Fibroblast of skin of abdomen (primary cell): ENCODE measurements at places on chromosomes 7 and 10.

GRCh38 chr10:114940735-114941134, 2.7 kb downstream of the TRUB1 start:
- DNase-seq, result peak; percentile 29

GRCh38 chr7:119572541-119572940, 700.4 kb upstream of the KCND2 start:
- no peak for DNase-seq

DNA sequence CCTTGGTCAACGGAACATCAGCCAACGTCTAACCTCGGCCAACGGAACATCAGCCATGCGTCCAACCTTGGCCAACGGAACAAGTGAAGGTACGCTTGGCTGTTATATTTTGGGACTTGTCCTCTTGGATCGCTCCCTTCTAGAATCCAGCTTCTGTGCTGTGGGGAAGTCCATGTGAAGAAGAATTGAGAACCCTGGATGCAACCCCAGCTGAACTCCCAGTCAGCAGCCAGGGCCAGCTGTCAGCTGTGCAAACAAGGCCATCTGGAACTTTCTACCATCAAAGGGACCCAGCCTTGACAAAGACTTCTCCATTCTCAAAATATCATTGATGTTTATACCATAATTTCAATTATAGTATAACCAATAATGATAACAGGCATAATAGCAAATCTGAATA, 43.3 kb upstream of the ITGA8 start:
- DNase-seq, result no peak

DNA sequence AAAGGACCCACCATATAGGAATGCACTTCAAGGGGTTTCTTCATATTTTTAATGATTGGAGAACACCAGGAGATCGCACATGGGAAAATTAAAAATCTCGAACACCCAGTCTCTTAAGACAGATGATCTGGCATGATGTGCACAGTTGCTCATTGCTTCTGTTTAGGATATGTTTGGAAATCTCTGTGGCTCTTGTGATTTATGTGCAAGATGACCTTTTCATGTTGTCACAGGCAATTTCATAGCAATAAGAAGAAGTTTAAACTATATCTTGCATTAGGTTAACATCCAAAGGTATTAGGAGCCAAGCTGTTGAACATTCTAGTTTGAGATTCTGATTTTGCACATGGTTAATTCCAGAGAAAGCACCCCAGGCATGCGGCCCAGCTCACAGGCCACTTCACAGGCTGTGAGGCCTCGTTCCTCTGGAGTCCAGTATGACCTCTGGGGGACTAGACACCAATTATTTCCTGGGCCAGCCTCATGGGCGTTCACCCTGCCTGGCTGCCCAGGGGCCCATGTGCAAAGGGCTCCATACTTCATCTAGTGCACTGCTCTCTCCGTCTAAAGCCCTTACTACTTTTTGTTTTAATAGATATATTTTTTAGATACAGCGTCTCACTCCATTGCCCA, 28.4 kb downstream of the CAMK1D start:
- no peak for DNase-seq

DNA sequence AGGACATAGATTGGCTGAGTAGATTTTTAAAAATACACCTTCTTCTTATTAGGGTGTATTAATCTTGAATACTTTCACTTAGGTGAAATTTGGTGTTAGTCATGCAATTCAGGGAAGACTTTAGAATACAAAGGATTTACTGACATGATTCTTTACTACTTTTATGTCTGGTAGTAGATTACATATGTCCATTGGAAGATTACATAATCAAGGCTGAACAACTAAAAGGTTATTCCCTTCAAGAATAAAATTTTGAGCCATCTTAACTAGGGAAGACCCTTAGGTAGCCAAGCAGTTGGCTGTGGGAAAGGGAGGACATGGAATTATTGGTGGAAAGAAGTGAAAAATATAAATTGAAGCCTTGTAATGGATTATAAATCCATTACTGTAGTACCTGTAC, 165.0 kb downstream of the ITGB1 start:
- no peak for DNase-seq

DNA sequence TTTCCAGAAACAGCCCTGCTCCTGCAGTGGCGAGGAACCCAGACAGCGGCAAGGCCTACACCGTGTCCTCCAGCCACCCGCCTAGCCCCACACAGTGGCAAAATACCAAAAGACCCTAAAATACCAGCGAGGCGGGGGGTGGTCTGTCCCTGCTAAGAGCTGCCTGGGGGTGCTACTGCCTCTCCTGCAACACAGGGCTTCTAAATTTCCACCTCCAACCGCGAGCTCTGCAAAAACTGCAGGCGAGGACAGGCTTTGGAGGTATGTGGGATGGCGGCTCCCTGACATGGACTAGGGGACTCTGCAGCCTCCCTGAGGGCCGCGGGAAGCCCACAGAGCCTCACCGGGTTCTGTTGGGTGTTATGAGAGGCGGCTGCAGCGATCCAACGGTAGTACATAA, 122.3 kb downstream of the WDR37 start:
- no peak for DNase-seq

- peak; percentile 9 for DNase-seq
Measured at GRCh38 chr7:115475761-115476385, 554.0 kb downstream of the MDFIC start.

DNA sequence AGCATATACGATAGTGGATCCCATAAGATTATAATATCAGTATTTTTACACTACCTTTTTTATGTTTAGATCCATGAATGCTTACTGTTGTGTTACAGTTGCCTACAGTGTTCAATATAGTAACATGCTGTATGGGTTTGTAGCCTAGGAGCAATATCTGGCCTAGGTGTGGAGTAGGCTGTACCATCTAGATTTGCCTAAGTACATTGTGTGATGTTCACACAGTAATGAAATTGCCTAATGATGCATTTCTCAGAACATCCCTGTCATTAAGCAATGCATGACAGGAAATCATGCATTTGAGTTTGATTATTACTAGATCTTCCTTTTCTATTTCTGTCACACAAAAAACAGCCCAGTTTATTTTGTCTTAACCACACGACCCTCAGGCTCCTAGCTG, 14.5 kb downstream of the CBX3 start:
- no peak for DNase-seq

GRCh38 chr7:22190736-22191135, 166.2 kb downstream of the RAPGEF5 start:
- no peak for DNase-seq
